ENCODE measurements at places on chromosomes 11 and 22.

- DNase-seq = no peak
Measured at GRCh38 chr11:67317888-67318555, 14.7 kb downstream of the SSH3 start.

DNA sequence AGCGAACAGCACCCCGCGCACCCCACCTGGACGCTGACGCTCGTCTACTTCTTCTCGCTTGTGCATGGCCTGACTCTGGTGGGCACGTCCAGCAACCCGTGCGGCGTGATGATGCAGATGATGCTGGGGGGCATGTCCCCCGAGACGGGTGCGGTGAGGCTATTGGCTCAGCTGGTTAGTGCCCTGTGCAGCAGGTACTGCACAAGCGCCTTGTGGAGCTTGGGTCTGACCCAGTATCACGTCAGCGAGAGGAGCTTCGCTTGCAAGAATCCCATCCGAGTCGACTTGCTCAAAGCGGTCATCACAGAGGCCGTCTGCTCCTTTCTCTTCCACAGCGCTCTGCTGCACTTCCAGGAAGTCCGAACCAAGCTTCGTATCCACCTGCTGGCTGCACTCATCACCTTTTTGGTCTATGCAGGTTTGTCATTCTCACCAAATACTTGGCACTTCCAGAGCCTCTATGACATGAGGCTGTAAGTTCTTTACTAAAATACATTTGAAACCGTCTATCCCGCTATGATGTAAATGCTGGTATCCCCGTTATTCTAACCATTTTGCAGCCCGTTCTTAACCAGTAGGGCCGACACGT, 535 bp downstream of the AQP11 start:
- no peak for DNase-seq

DNA sequence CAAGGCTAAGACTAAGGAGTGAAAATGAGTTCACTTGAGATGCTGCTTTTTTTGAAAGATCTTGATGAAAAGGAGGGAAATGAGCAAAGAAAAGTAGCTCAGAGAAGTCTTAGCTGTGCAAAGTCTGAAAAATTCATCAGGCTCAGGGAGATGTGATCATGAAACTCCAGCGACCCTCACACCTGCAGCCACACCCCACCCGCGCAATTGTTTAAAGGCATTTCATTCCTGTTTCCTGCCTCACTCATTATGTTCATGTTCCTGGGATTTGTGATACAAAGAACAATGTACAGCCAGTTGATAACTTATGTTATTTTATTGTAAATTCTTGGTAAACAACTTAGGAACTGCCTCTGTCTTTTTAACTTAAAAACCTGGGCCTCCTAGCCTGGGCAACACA, 8.7 kb upstream of the GSTP1 start:
- no peak for DNase-seq

- DNase-seq = no peak
Measured at GRCh38 chr11:120658071-120658423, 146.5 kb downstream of the GRIK4 start.

- no peak for DNase-seq
Measured at GRCh38 chr11:7428196-7428595, 57.1 kb upstream of the OLFML1 start.

- DNase-seq = no peak
Measured at GRCh38 chr11:38818720-38819119, 2220.7 kb upstream of the RAG2 start.

DNA sequence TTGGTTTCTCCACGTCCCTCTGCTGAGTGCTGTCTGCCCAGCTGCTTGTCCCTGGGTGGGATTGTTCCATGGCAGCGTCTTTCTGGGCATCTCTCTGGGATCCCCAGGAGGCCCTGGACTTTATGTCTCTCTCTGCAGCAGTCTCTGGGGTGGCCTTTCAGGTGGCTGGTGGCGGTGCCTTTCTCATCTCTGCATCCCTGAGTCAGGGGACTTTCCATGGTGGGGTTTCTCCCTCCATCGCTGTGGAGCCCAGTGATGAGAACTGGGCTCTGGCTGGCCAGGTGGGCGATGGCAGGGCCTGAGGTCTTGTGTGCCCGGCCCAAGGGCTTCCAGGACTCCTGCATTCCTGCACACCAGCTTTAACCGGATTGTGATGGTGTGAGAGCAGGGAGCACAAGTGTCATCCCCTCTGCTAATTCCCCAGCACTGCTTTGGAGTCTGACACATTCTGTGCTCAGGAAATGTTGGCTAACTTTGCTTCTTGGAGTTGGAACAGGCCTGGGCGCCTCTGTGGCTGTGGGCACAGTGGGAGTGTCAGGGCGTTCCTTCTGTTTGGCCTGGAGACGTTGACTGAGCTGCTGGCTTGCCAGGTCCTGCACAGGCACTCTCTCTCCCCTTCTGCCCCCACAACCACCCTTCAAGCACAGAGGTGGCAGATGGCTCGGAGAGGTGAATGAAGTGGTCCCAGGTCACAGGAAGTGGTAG, 27.9 kb downstream of the FAM83F start:
- no peak for DNase-seq

DNA sequence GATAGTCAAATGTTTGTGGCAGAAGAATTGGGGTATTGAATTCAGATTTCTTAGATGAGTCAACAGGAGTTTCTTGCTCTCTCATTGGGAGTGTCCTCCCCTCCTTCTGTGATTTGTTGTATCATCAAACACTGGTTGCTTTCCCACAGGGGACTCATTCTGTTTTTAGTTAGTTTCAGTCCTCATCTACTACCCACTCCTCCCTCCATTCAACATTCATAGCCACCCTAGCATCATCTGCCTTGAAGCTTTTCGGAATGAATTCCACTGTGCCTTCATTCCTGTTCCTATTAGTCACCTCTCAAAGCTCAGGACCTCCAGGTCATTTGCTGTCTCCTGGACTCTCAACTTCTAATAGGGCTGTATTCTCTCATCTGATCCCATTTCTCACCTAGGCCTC, 31.5 kb upstream of the RAB38 start:
- DNase-seq = no peak

DNA sequence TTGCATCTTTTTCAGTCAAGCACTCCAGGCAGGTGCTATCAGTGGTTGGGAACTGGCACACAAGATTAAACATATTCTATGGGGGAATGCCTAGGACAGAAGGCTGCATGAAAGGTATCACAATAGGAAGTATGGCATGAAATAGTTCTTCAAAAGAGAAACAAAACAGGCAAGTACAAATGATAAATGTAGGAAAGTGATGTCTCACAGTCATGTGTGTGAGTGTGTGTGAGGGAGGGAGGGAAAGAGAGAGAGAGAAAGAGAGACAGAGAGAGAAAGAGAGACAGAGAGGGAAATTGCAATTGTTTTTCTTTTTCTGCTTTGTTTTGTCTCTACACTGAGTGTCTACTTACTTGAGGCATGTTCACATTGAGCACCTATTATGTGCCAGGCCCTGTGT, 456.3 kb downstream of the MIAT start:
- DNase-seq = no peak

DNA sequence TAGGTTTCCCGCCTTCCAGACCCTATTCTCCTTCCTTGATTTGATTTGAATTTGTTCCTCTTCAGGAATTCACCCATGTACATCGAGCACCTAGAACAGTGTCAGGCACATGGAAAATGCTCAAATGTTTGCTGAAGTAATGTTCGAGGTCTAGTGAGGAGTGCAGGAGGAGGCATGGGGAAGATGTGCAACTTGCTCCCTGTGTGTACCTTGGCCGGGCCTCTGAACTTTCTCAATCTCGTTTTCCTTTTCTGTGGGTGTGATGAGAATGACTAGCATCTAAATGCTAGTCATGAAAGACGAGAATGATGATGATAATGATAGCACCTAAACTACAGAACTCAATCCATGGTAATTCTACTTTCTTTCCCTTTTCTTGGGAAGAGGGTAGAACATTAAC, 279.1 kb upstream of the PLET1 start:
- no peak for DNase-seq

- no peak for DNase-seq
Measured at GRCh38 chr11:71272161-71272560, 19.8 kb upstream of the SHANK2 start.

DNA sequence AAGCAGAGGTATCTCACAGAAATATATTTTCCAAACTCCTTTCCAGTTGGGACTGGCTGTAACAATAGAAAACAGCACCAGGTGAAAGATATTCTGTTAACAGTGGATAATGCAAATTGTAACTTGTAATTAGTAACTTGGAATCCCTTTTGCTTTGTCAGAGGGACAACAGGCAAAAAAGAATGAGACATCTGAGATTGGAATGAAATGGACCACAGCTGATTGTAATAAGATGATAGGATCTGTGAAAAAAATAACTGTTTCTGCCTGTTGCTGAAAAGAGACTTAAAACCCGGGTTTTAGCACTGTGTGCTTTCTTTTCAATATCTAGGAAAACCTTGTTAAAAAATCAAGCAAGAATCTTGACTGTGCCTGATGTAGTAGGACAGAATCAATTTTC, 655.7 kb downstream of the METTL15 start:
- no peak for DNase-seq

- DNase-seq = no peak
Measured at GRCh38 chr11:6608011-6608410, 4.0 kb downstream of the TAF10 start.

DNA sequence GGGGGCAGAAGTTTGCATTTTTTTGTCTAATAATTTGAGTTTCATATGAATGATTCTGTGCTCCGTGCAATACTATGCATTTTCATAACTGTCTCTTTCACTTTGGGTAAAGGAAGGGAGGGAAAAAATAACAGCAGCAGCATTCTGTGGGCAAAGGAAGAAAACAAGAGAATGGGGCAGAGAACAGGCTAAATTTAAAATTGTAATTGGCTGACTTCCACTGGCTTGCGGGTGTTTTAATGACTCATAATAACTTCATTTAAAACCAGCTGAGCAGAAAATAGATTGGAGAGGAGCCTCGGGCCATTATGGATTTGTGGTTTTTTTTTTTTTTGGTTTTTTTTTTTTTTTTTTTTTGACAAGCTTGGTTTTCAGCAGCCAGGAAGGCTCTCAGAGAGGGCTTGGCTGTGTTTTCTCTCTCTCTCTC, 107.4 kb downstream of the ZBTB16 start:
- no peak for DNase-seq

DNA sequence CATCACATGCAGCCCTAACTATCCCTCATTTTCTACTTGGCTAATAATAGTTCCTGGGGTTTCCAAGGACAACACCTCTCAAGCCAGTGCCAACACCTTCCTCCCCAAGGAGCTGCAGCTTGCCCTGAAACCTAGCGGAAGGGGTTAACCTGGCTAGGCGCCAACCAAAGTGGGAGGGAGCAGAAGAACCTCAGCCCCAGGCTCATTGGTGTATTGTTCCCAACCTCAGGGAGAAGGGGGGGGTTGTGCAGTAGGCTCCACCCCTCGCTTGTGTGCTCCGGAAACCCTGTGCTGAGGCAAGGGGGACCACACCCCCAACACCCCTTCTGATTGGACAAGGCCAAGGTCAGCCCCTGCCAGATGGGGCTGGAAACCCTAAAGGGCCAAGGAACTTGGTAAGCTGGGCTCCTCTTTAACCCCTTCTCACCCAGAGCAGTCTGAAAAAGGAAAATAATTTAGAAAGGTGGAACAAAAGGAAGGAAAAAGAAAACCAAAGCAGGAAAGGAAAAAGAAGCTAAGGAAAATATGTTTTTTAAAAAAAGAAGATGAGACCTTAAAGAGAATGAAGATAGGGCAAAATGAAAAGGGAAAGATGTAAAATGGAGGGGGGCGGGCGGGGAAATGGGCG, 2.5 kb downstream of the MTA2 start:
- peak; percentile 64 for DNase-seq

GRCh38 chr11:90434858-90435257, 212.0 kb upstream of the CHORDC1 start:
- DNase-seq = no peak

DNA sequence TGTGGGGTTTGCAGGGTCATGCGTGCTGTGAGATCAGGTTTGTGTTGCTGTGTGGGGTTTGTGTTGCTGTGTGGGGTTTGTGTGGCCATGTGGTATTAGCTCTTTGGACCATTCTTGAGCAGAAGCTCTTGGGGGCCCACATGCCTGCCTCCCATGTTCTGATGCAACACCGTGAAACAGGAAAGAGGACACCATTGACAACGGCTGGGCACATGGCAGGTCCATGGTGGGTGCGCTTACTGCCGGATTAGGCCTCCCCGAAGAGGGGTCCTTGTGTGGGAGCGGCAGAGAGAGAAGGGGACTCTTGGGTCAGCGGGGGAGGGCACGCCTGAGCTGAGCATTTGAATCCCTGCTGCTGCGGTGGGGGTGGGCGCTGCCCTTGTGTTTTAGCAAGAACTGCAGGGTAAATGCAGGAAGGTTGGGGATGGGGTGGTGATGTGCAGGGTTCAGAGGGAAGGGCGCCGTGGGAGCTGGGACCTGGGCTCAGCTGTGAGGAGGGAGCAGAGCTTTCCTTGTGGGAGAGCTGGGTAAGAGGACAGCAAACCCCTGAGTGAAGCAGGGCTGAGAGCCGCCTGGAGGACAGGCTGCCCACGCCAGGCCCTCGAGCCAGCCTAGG, 361.5 kb downstream of the TBC1D22A start:
- no peak for DNase-seq

DNA sequence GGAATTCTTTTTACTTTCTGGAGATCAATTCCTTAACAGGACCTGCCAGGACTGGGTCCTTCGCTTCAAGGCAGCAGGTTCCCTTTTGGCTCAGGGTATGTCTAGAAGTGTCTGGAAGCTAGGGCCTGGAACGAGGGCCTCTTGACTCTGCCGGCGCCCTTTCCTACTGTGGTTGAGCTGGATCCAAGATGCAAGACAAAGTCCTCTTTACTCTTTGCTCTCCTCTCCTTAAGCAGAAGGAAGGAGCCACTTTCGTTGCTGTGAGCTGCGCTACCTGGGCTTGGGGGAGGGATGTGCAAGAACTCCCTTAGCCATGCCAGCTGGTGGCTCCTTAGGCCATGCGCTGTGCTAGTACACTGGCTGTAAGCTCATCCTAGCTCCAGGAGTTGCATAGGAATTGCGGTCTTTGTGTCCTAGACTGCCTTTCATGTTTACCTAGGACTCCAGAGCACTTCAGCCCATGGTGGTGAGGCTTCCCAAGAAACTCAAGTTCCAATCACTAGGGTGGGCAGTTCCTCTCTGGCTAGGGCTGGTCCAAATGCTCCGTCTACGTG, 18.1 kb downstream of the GLB1L2 start:
- no peak for DNase-seq

GRCh38 chr11:74941492-74941891, 7.4 kb downstream of the XRRA1 start:
- DNase-seq = no peak

- no peak for DNase-seq
Measured at GRCh38 chr11:113059548-113059947, 98.3 kb downstream of the NCAM1 start.

DNA sequence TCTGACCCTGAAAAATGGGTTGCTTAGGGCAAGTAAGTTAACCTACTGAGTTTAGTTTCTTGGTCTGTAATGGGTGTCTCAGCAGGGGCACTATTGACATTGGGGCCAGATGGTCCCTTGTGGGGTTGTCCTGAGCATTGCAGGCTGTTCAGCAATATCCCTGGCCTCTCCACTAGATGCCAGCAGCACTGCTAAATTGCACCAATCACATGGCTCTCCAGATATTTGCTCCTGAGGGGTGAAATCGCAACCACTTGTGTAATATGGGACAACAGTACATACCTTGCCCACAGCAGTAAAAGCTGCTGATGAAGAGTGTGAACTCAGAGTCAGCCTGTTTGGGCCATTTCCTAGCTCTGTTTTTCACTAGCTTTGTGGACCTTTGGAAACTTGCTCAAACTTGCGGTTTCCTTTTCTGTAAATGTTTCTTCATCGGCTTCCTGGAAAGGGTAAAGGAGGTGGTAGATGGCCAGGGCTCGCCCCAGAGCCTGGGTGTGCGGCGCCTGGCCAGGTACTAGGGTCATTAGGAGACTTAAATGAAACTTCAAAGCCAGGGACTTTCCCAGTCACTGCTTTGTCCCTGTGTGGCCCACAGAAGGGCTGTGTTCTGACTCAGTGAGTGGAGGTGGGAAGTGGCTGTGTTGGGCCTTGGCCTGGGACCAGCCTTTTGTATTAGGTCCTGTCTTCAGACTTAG, 13.0 kb downstream of the NCF4 start:
- DNase-seq = no peak

Measured in DMS 273 treated with DMSO at 0.1 percent for 48 hours (cell line).